ENCODE measurements at places on chromosomes 1 and 21.

GRCh38 chr1:234705615-234706014 lies 95.6 kb upstream of the IRF2BP2 start:
- no peak for DNase-seq

DNA sequence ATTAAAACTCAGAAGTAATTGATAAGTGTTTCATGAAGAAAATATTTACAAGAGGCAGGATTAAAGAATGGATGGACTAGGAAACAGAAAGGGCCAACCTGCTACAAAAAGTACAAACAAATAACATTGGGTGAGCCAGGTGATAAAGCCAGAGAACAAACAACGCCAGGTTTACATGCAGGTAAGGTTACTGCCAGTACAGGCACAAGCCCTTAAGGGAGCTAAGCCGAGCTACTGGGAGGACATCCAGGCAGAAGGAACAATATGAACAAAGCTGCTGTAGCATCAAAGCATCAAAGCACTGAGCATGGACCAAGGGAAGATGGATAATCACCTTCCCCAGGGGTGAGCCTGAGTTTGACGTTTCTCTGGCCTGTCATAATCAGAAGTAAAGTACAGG lies 380.7 kb downstream of the SEC16B start:
- DNase-seq = no peak

DNA sequence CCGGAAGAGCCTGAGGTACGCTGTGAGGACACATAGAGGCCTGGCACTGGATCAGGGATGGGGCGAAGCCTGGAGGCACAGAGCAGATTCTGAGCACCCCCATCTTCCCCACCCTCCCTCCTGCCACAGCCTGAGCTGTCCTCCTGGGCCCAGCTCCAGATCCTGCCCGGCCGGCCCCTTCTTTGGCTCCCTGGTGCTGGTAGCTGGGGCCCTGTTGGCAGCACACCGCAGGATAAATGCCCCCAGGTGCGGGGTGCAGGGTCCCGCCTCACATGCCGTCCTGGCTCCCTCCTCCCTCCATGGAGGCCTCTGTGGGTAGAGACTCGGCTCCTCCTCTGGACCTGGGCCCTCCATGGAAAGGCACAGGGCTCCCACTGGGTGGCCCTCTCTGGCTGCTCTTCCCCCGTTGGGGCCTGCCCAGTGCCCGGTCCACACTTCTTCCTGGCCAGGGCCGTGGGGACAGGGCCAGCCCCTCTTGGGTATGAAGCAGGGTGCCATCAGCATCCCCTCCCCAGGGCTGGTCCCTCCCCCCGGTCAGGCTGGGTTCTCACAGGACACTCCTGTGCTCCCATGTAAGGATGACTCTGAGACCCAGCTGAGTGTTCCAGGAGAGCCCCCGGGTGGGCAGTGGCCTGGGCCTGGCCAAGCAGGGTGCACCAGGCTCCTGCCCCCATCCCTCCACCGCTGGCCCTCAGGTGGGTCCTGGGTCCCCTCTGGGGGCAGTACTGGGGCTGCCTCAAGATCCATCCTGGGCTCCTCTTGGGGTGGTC lies 1.1 kb upstream of the OBSCN start:
- peak; percentile 30 for DNase-seq

- no peak for DNase-seq
Observed at GRCh38 chr1:109527846-109528695, 11.6 kb upstream of the GPR61 start.

- DNase-seq = no peak
Observed at GRCh38 chr21:25094695-25095094, 512.6 kb downstream of the MRPL39 start.

GRCh38 chr1:182476625-182477024 lies 26.7 kb downstream of the RGSL1 start:
- DNase-seq = no peak

DNA sequence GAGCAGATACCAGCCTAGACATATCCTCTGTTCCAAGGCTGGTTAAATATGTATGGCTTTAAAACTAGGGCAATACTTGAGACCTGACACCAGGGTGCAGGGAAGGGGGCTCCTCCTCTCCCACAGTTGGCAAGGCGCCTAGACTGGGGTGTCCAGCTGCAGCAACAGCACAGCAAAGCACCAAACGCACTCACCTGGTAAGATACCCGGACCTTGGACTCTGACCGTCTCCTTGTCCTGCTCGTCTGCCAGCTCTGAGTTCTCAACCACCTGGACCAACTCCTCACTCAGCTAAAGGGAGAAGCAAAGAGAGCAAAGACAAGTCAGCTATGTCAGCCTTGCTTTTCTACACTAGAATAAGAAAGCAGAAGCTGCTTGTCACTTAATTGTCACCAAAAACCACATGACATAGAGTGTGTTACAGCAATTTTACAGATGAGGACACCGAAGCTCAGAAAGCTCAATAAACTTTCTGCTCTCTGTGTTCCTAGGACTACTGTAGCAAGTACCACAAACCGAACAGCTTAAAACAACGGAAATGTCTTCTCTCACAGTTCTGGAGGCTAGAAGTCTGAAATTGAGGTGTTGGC lies 4.4 kb downstream of the PACC1 start:
- DNase-seq = no peak

DNA sequence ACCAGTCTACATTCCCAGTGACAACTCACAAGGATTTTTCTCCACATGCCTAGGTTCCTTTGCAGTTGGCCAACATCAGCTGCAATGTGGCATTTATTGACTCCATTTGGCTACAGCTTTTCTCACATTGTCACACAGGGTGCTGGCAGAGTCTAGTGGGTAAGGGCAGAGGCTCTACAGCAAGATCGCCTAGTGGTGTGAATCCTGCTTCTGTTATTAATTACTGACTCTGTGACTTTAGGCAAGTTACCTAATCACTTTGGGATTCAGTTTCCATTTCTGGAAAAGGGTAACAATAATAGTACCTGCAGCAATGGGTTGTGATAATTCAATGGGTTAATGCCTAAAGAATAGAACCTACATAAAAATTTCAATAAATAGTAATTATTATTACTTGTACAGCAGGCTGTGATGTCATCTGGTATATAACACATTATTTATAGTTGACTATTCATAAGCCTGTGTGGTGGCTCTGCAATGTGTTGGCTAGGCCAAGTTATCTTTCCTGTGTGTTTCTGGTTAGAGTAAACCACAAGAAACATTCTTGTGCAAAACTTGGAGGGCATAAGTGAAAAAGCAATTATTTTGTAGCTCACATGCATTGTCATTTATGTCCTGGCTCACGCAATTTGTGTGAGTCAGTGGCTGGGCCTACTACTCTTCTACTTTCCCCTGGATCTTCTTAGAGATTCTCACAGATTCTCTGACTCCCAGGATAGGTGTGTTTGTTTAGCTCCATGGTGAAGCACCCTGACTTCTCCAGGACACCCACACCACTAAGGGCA lies 59.5 kb downstream of the PTGS2 start:
- DNase-seq = peak; percentile 96

DNA sequence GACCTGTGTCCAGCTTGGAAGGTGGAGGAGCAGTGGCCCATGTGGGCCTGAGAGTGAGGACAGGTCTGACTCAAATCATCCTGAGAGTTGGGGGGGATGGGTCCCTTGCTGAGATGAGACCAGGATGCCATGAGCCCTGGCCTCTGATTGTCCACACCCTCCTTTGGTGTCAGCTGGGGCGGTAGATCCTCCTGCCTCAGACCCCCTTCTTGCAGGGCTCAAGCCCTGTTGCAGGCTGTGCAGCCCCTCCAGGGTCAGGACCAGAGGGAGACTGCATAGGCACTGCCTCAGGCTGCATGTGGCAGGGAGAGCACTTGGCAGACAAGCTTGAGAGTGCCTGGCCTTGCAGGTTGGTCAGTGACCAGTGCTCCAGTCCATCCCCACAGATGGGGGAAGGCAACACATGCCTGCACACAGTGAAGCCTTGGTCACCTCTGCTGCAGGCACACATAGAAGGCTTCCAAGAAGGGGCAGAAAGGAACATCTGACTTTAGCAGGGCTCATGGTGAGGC lies 82.2 kb upstream of the ACTRT2 start:
- DNase-seq = no peak

DNA sequence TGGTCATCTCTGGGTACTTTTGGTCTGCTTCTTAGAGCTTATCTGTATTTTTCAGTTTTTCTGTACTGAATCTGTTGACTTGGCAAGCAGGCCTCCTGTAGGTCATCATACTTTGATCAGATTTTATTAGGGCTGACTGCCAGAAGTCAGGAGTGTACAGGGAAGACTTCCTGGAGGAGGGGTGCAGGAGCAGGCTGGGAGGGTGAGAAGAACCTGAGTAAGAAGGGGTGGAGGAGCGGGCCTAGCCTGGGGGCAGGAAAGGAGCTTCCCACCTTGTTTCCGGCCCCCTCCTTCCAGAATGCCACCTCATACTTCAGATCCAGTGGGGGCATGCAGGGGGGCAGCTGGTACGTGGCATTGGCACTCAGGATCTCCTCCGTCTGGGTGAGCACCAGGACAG lies 18.3 kb upstream of the IL22RA1 start:
- no peak for DNase-seq

DNA sequence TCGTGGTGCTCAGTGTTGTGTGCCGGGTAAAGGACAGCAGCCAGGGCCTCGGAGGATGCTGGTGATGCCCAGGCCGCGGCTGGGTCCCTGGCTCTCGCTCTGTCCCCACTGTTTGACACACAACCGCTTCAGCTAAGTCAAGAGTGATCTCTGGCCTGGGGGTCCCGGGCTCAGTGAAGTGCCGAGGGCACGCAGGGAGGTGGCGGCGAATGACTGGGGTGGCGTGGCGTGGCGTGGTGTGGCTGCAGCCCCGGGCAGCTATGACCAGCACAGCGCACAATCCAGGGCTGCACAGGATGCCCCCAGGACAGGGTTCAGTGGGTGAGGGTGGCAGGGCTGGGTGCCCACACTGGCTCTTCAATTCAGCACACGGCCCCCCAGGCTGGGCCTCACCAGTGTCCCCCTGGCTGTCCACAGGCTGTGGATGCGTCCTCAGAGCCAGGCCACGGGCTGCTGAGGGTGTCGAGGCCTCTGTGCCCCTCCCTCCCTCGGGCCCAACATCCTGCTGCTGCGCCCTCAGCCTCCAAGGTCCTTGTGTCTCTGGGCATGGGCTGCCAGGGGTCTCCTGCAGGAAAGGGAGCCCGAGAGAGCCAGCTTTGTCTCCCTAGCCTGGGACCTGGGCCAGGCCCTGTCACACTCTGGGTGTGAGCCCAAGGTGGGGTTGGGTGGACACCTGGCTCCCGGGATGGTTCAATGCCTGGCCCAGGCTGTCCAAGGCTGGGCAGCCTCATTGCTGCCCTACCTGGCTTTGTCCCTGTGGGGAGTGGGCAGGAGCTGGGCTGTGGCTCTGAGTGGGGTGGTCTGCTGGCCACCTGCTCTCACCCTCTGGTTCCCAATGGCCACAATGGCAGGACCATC lies 12.0 kb upstream of the SKI start:
- DNase-seq = no peak
